Stimulated activated naive CD4-positive, alpha-beta T cell treated with Interleukin-2 at 50 U/mL for 16 hours (primary cell): ENCODE measurements at places on chromosomes 4 and X.

DNA sequence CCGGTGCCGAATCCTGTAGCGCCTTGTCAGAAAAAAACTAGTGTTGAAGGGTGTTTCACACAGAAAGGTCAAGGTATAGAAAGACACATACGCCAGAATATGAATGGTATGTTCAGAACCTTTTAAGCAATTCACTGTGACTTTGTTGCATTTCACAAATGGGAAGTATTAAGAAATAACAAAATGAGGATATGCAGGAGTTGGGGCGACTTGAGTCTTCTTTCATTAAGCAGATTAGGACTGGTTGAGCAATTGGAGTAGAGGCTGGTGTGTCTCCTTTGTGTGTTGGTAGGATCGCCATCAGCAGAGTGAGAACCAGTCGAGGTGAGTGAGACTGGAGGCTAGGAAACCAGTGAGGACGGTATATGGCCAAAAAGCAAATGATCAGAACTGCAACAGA is 1454.5 kb upstream of the TENM3 start:
- no peak for DNase-seq

DNA sequence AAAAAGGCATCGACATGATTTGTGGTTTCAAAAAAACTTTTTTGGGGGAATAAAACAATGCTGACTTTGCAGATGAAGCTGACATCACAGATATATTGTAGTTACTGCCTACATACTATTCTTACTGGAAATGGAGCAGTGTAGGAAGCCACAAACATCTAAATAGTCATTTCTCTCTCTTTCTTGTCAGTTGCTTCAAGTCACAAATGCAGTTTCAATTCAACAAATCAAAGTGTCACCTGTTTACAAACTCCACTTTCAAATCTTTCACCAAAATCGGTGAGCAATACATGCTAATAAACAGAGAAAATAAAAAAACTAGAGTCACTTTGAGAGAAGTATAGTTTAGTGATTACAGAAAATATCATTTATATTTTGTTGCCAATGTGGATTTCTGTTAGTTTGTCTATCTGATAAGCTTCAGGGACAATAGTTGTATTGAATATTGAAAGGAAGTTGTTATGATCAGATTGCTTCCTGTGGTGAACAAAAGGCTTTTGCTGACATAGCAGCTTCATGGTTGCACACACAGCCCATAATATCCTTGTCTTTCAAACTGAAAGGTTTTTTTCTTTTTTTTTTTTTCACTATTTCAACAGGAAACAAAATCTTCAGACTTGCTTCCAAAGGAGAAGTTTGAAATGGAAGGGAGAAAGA is 49.7 kb upstream of the PTPN13 start:
- DNase-seq: no peak

DNA sequence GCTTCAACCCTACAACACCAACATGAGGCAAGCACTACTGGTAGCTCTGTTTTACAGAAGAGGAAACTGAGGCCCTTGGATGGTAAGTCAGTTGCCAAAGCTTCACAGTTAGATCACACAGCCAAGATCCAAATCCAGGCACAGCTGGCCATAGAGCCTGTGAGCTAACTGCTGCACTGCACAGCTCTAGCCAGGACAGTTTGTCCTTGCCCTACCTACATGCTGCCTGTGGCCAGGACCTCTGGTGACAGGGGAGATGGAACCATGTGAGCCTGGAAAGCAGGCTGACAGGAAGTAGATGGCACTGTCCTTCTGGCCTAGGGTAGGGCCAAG is 257.8 kb downstream of the FBXW7 start:
- DNase-seq: no peak

- peak; percentile 52 for DNase-seq
Observed at GRCh38 chr4:83252782-83253405, 31.7 kb downstream of the COQ2 start.

DNA sequence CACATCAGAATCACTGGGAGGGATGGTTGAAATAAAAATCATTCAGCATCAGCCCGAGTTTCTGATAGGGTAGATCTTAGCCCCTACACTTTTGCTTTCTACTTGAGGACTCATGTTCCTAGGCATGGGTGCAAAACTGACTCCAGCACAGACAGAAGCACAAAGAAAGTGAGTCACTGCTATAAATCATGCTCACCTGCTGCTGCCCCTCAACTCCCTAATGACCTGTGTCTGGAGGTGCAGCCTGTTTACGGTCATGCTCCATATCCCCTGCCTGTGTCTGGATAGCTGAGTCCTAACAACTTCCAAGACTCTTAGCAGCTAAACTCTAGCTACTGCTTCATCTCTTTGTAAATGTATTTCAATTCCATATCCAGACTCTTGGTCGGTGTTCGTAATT is 57.8 kb downstream of the ADGRA3 start:
- DNase-seq: no peak

GRCh38 chr4:89064848-89065247 is 7.9 kb upstream of the FAM13A start:
- no peak for DNase-seq

DNA sequence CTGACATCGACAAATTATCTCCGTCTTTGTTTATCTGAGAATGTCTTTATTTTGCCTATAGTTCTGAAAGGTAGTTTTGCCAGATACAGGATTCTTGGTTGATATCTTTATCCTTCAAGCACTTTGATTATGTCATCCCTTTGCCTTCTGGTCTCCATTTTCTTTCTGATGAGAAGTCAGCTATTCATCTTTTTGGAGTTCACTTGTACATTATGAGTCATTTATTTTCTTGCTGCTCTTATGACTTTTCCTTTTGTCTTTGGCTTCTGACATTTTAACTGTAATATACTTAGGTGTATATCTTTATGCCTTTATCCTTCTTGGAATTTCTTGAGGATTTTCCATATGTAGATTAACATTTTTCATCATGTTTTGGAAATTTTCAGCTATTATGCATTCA is 51.4 kb downstream of the SHROOM4 start:
- no peak for DNase-seq

- DNase-seq: no peak
Observed at GRCh38 chr4:80419946-80420345, 84.4 kb downstream of the CFAP299 start.
